ENCODE measurements at places on chromosomes 7 and 10. TPM values are rescaled to one million over a fixed set of nuclear protein-coding genes. Genes with fewer than 3 reads are reported as not detected.

NEUROD6 gene
- not detected for total RNA-seq

LDB3 gene
- total RNA-seq = not detected

HOXA7 gene
- 4.9 TPM for total RNA-seq

CABCOCO1 gene
- 0.30 TPM for total RNA-seq

Data from A549 treated with CORT108297 at 1 μM for 4 hours (cell line).